Central memory CD4-positive, alpha-beta T cell (primary cell): ENCODE measurements at places on chromosomes 2 and 18.

DNA sequence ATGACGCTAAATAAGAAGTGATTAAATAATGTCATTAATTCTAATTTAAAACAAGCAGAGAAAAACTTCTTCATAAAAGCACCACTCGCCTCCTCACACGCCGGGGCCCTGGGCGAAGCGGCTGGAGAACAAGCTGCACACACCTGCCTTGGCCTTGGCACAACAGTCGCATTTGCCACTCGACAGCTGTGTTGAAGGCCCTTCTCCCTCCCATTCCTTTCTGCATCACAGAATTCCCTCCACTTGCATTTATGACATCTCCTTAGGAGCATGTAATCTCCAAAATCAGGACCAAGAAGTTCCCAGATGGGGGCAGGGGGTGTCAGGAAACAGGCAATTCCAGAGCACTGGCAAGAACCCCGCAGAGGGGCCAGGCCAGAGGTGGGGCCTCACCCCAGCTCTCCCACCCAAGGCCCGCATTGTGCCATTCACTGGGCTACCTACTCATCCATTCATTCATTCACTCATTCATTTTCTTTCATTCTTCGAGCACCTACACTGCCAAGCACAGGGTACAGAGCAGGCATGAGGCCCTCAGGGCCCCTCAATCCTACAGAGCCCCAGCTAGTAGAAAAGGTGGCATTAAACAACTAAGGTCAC is 6.4 kb downstream of the HDAC4 start:
- no peak for DNase-seq

DNA sequence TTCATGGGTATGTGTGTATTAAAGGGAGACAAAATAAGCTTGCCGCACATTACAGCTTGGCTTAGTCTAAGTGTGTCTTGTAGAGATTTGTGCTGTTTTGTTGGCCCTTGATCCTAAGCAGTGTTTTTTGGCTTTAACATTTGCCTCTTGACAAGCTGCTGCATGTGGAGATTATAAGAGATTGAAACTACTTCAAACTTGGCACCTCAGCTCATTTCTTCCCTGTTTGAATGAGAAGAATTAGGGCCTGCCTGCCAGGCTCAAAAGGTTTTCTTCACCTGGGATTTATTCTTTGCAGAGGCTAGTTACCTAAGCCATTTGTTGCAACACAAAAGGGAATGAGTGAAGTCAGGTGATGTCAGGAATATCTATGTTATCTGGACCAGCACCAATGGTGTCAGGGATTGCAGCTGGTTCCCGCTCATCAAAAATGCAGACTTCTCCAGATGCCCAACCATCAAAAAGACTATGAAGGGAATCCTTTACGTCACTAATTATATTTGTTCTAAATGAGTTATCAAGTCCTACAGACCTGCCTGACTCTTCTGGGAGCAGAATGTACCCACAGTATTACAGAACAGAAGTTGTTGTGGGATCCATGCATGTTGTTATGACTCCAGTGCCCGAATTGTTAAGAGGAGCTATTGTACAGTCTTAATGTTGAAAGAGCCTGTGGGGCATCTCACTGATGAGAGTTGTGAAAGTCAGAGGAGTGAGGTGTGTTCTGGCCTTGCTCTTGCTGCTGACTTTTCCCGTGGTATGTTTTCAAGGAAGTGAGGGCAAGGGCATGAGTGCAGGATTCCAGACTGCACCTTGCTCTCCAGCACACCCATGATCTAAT is 31.0 kb downstream of the ABCA12 start:
- DNase-seq = no peak

GRCh38 chr2:112242384-112242783 is 12.5 kb downstream of the ZC3H8 start:
- DNase-seq = no peak

GRCh38 chr2:6764968-6765723 is 100.6 kb downstream of the CMPK2 start:
- DNase-seq = no peak

DNA sequence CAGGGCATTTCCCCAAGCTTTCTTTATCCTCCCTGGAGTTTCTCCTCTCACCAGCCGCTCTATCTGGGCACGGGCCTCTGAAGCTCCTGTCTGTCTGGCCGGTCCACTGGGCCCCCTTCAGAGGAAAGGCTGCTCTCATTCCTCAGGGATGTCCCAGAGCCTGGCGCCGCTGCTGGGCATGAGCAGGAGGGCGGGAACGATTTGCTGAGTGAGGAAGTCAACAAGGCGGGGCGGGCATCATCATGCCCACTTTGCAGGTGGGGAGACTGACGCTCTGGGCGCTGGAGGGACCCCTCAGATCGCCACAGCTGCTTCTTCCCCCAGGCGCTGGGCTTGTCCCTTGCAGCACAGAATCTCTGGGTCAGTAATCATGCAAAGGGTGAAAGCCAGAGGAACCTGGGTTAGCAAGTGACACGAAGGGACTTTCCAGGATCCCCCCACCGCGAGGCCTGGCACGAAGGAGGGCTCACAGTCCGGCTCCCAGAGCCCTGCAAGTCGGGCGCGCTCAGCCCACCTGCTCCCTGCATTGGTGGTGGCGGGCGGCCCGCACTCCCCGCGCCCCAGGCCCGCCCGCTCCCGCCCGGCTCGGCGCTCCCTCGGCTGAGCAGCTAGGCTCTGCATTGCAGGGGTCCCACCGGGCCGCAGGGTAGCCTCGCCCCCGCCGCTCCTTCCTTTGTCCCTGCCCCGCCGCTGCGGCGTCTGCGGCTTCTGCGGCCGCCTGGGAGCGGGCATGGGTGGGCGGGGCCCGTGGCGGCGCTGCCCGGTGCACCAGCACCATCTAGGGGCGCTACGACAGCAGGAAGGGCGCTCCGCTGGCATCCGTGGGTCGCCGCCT is 157.8 kb downstream of the CYRIA start:
- no peak for DNase-seq

DNA sequence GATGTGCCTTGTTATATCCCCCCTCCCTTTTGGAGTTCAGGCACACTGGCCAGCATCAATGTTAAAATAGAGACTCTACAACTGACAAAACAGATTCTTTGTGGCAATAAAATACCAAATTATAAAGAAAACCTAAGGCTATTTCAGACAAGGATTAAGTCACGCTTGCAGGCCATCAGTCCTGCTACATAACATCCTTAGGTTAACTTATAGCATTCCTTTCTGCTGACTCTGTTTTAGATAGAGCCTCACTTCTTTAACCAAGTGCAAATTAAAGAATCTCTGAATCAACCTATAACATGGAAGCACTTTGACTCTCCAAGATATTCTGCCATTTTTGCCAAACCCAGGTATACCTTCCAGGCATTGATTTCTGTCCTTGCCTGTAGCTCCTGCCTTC is 784.6 kb downstream of the RNF144A start:
- no peak for DNase-seq

DNA sequence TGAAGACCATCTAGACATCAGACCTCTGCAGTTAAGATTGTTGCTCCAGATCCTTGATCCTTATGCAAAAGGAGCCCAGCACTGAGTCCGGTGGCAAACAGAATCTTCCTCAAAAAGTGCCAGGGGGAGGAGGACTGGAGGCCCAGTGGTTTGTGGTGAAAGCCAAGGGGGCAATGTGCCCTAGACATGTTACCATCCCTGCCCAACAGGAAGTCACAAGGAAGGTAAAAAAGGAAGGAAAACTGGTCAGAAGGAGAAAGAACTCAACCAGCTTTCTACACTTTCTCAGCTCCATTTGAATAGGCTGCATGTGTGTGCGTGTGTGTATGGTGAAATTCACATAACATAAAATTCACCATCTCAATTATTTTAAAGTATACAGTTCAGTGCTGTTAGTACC is 25.0 kb upstream of the KDM3A start:
- no peak for DNase-seq

DNA sequence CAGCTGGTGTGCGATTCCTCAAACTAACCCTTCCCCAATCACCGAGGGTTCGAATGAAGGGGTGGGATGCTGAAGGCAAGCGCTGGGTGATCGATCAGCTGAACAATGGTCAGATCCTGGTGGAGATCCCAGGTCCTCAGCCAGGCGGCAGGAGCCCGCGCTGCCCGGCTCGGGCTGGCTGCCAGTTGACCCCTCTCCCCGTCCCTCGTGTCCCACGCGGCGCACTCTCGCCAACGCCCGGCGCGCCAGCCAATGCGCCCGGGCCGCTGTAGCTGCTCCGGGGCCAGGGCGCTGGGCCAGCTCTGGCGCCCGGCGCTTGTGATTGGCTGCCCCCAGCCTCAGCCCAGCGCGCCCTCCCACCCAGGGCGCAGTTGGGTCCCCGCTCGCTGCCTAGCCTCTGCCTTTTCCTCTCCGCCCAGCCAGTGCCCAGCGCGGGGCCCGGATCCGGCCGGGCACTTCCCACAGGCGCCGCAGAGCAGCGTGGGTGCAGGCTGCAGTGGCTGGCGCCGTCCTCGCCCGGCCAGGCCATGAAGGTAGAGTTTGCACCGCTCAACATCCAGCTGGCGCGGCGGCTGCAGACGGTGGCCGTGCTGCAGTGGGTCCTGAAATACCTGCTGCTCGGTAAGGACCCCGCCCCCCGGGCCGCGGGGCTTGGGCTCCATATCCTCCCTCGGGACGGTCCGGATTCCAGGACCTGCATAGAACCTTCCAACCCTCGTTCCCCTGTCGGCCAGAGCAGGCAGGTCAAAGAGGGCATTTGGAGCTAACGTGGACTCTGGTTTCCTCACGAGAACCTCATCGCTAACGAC is at the start of gene MOGAT1:
MOGAT1 (plus strand) TSS at position 400 of the 809 bp plus-strand sequence; CDS start at position 528, 128 bp downstream.
- DNase-seq = no peak

- peak; percentile 69 for DNase-seq
Measured at GRCh38 chr2:178413472-178414265, 37.3 kb downstream of the PRKRA start.

GRCh38 chr2:133241224-133241571 is 327.1 kb downstream of the NCKAP5 start:
- no peak for DNase-seq

DNA sequence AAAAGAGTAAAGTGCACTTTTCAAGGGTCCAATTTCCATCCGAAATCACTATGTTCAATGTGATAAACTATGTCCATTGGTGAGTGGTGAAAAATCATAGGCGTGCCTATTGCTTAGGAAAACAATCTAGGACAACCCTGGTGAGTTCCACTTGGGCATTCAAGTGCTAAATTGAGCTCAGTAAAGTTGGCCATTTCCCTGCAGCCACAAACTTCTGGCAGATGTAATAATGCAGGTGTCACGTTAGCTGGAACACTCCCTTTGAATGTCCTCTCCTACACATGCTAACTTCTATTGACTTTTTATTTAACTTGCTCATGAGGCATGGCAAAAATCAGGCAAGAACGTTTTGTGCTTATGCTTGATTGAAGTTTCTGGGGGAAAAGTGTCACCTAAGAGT is 67.1 kb downstream of the CPS1 start:
- DNase-seq = no peak

DNA sequence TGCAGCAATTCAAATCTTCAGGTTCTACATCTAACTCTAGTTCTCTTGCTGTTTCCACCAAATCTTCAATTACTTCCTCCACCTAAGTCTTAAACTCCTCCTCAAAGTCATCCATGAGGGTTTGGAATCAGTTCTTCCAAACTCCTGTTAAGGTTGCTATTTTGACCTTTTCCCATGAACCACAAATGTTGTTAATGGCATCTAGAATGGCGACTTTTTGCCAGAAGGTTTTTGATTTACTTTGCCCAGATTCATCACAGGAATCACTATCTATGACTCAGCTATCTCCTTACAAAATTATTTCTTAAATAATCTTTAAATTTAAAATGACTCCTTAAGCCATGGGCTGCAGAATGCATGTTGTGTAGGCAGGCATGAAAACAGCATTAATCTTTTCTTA is 368.9 kb upstream of the TNP1 start:
- DNase-seq = no peak
